ENCODE measurements at places on chromosomes 2 and 18.

- no peak for DNase-seq
Measured at GRCh38 chr2:28880193-28880592, 10.1 kb upstream of the TRMT61B start.

DNA sequence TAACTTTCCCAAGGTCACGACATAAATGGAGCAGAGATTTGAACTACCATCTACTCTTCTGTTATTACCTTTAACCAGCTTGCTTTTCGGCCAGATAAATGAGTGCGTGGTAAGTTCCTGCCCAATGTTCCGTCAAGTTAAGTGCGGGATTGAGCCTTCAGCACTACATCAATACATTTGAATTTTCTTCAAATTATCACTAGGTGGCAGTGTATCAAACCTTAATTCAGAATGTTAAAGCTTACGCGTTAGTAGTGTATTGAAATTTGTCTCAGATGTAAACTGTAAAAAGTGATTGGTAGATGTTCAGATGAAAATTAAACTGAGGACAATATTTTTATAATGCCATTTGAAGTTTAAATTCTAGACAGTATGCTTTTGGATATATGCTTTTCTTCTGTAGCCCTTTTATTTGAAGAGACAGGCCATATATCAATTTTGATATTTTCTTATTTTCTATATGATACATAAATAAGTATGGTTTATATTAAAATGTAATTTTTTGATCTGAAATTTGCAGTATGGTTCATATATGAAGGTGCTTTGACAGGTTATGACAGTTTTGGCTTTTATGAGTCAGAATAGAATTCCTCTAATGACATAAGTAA lies 681.3 kb downstream of the ADCYAP1 start:
- DNase-seq = peak; percentile 7

- DNase-seq = no peak
Measured at GRCh38 chr2:66535574-66536289, 100.8 kb downstream of the MEIS1 start.

DNA sequence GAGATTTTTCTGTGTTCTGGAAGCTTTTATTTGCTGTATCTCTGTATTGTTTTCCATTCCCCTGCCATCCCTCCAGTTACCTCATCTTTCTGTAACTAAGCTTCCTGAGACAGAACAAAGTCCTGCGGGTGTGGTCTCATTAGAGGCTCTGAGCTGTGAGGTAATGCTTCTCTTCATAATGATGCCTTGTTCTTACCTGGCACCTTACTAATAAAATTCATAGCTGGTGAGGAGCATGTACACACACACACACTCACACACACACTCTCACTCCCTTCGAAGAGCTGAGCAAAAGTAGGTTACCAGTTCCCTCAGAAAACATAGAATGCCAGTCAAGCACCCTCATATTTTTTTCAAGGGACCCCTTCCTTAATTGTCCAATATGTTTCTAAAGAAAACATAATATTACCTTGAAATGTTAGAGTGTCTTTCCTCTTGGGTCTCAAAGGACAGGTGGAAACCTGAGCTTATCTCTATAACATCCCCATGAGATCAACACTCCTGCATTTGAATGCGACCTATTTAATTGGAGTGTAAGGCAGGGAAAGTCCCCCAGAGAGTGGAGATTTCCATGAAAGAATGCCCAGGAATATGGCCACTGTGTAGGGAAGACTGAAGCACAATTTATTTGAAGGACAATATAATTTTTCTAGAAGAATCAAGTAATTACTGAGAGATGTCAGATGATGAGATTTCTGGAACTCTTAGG lies 161.6 kb upstream of the NCK2 start:
- DNase-seq = no peak

- DNase-seq = no peak
Measured at GRCh38 chr2:67948506-67948905, 114.3 kb downstream of the C1D start.

- no peak for DNase-seq
Measured at GRCh38 chr2:102801858-102802699, 40.2 kb downstream of the TMEM182 start.

DNA sequence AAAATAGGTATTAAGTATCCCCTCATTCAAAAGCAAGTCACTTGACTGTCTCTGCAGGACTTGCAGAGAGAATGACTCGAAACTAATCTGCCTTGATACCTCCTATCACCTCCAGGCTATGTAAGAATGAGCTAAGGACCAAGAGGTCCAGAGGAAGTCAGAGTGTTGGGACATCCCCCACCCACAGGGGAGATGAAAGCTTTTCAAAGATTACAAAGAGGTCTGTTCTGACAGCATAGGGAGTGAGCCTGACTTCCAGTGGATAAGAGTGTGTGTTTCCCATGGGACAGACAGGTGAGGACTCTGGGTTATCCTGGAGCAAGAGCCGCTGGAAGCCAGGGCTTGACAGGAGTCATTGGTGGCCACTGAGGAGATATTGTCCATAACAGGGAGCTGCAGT lies 85.0 kb upstream of the TACR1 start:
- no peak for DNase-seq
